T follicular helper cell (primary cell): ENCODE measurements at places on chromosomes 16 and 17.

DNA sequence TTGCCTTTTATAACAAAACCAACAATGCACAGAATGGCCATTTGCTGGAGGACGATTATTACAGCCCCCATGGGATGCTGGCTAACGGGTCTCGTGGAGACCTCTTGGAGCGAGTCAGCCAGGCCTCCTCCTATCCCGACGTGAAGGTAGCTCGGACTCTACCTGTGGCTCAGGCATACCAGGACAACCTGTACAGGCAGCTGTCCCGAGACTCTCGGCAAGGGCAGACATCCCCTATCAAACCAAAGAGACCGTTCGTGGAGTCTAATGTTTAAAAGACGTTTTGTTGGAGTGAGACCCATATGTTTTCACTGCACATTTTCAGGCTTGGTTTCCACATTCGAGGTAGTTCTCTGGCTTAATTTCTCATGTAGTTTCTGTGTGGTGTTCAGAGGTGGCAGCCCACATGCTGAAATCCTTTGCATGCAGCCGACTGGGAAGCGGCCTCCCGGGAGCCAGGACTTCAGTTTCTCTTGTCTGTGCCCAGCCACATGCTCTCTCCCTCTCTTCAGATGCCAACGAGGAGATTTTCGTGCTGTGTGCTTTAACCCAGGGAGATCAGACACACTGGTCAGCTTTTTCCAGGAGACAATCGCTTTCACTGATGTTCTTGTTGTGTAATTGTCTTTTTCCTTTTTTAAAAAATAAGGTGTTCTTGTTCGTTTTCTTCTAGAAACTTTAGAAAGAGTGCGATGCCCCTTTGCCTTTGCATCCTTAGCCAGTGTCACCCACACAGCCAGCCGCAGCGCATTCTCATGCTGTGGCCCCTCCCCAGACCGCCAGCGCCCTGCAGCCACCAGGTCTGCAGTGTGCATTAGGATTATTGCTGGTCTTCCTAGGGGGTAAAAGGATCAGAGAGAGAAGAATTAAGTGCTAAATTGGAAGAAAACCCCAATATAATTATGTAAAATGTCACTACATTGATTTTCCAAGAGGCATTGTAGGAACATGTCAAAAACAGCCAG, 24.1 kb downstream of the CYB561 start:
- no peak for DNase-seq

GRCh38 chr16:49926941-49927340, 71.0 kb upstream of the ZNF423 start:
- no peak for DNase-seq

- DNase-seq, result peak; percentile 77
Measured at GRCh38 chr17:78133971-78134898, 3.7 kb downstream of the TMC8 start.

- no peak for DNase-seq
Measured at GRCh38 chr16:58009856-58010416, 8.7 kb downstream of the USB1 start.

- no peak for DNase-seq
Measured at GRCh38 chr16:77596261-77596660, 126.1 kb upstream of the NUDT7 start.

GRCh38 chr17:15996322-15996721, 3.2 kb downstream of the ZSWIM7 start:
- DNase-seq, result no peak

GRCh38 chr17:2724784-2725164, 13.2 kb upstream of the CLUH start:
- no peak for DNase-seq

- DNase-seq, result no peak
Measured at GRCh38 chr17:11705111-11705510, 106.8 kb downstream of the DNAH9 start.

DNA sequence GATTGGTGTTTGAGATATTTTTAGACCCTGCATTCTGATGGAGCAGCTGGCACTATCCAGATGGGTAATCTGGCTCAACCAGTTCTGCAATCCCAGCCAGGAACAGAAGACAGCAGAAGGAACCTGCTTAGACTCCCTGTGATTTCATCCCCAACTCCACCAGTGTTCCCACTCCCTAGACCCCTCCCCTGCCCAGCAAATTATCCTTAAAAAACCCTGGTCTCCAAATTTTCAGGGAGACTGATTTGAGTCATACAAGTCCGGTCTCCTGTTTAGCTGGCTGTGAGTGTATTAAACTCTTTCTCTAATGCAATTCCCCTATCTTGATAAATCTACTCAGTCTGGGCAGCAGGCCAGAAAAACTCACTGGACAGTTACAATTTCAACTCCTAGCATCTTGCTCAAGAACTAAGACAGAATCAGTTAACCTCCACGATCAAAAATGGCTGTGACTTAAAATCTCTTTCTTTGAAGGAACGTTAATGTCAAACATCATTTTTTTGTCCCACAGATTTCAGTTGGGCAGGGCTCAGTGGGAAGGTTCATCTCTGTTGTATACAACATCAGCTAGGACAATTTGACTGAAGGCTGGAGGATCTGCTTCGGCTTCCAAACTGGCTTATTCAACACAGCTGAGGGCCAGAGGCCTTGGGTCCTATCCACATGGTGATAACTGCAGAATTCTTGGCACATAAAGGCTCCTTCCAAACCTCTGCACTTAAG, 4.9 kb upstream of the RBL2 start:
- DNase-seq, result no peak

GRCh38 chr16:53457670-53458069, 23.4 kb downstream of the RBL2 start:
- peak; percentile 67 for DNase-seq

GRCh38 chr17:2792366-2793169, 3.7 kb upstream of the RAP1GAP2 start:
- no peak for DNase-seq

DNA sequence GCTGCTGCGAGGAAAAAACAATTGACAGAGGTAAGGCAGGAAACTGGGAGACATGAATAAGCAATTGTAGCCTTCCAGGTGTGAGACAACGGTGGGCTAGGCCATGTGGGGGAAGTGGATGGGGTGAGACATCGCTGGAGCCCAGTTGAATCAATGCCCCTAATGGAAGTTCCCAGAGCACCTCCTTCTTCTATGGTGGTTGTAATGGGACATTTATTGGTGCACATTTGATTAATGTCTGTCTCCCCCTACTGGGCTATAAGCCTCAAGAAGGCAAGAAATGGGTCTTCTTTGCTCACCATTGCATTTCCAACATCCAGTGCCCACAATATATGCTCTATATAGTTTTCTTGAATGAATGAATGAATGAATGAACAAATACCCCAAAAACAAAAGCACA, 22.7 kb upstream of the CD300E start:
- DNase-seq, result no peak

DNA sequence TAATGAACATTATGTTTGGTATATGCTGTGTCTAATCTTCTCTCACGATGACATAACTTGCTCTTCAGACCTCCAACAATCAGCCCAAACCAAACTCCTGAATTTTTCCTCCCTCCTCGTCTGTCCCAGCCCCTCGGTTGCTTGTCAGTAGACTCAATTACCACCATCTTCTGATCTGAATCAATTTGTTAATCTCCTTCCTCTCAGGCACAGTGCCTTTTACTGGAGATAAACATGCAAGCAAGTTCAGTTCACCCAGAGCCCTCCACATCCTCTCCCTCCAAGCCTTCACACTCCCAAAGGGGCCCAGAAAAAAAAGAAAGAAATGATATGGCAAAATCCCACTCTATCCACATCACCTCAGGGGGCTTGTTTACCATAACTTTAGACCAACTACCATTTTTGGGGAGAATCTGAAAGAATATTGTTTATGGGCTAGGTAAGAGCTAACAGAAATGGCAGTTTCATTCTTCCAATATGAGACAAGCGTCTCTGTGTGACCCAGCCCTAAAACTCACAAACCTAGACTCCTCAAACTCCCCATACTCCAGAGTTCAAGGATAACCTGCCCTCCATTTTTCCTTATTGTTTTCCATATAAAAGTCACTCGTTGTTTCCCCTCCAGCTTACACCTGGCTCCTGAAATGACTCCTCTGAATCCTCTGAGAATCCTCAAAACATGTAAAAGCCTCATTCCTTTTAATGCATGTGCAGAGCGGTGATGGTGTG, 1.5 kb downstream of the TEX2 start:
- DNase-seq, result no peak

DNA sequence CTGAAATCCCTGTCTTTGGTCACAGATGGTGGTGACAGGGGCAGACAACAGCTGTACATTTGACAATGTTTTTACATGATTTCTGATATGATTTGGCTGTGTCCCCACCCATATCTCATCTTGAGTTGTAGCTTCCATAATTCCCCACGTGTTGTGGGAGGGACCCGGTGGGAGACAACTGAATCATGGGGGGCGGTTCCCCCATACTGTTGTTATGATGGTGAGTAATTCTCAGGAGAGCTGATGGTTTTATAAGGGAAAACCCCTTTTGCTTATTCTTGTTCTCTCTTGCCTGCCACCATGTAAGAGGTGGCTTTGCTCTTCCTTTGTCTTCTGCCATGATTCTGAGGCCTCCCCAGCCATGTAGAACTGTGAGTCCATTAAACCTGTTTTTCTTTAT, 353.9 kb downstream of the CPPED1 start:
- DNase-seq, result no peak

DNA sequence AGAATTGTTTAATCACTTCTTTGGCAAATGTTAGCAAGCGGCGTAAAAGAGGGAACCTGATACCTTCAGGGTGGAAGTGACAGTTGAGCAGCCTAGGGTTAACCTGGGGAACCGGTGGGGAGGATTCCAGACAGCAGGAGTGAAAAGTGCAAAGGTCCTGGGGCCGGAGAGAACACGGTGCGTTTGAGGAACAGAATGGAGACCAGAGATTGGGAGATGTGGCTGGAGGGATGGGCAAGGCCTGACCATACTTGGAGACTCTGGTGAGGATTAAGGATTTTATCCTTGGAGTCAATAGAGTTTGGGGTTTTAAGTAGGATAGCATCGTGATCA, 2.3 kb upstream of the ZNF500 start:
- no peak for DNase-seq

DNA sequence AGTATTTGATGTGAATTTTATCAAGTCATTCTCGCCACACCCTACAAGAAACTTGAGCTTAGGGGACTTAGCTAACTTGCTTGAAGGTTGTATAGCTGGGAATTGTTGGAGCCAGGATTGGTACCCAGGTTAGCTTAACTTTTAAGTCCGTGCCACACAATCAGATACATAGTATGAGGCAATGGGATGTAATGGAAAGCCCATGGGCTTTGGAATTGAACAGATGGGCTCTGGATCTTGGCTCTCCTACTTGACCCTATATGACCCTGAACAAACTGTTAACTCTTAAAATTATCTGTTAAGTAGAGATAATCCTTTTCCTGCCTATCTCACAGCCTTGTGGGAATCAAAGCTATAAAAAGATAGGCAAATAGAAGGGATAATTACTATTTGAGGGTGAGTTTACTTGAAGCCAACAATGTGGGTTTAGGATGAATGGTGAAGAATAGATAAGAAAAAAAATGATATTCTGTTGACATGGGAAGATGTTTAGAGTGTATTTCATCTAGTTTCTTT, 51.9 kb upstream of the CACNG3 start:
- no peak for DNase-seq

GRCh38 chr17:55324296-55324978, 59.7 kb downstream of the HLF start:
- DNase-seq, result no peak

DNA sequence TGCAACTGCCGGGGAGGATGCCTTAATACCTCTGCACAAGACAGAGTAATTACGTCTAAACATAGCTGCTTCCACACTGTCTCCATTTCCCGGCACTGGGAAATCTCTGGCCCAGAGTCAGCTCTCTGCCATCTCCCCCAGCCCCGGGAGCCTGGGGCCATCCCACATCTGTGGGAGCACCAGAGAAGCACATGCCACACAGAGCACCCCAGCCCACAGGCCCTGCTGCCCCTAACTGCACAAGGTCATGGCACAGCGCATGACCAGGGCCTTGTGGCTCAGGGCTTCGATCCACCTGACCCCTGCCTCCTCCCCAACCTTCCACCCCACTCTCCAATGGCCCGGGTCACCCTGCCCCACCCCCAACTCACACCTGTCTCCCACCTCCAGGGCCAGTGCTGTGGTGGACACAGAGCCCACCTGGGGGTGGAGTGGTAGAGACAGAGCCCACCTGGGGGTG, 36.6 kb upstream of the RBFOX3 start:
- DNase-seq, result no peak

GRCh38 chr16:23679274-23679985, 741 bp downstream of the PLK1 start:
- no peak for DNase-seq

GRCh38 chr16:67562918-67563707, 787 bp downstream of the CTCF start:
- DNase-seq, result peak; percentile 48

GRCh38 chr17:7394452-7395191, at the start of gene PLSCR3:
TSS of gene PLSCR3 (minus strand) at chr17:7394525. CDS start at chr17:7394110, 415 bp downstream.
- DNase-seq, result peak; percentile 72

GRCh38 chr16:29854520-29855100, 8.4 kb downstream of the CDIPT start:
- DNase-seq, result no peak

GRCh38 chr17:1755252-1755826, 6.5 kb upstream of the SERPINF1 start:
- no peak for DNase-seq

- no peak for DNase-seq
Measured at GRCh38 chr16:20903116-20903898, 2.7 kb downstream of the LYRM1 start.

DNA sequence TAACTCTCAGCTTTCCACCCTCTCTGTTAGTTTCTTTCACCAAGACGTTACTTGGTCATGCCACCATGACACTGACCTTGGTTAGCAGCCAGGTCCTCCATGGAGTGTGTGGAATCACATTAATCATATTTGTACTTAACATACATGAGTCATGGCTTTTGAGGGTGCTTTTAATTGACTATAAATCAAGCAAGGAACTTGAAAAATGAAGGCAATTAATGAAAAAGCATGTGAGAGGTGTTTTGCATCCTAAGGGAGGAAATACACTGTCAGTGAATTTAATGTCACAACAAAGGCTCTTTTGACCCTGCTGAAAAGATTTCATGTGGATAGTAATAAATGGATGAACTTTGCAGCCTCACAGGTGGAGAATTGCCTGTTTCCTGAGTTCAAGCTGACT, 240.7 kb downstream of the CDH13 start:
- DNase-seq, result no peak
